ENCODE measurements at places on chromosomes 7 and 10.

- no peak for DNase-seq
These were observed 85.5 kb downstream of the TMEM130 start for GRCh38 chr7:98784216-98784785.

GRCh38 chr7:1654738-1655475 lies 15.2 kb upstream of the ELFN1 start:
- no peak for DNase-seq

GRCh38 chr7:2031451-2031845 lies 201.3 kb downstream of the MAD1L1 start:
- no peak for DNase-seq

- no peak for DNase-seq
These were observed 58.3 kb downstream of the WIPF3 start for GRCh38 chr7:29864656-29865055.

GRCh38 chr10:132003282-132003924 lies 21.7 kb upstream of the BNIP3 start:
- DNase-seq, result no peak

GRCh38 chr10:112585960-112586359 lies 138.9 kb downstream of the VTI1A start:
- DNase-seq, result no peak

DNA sequence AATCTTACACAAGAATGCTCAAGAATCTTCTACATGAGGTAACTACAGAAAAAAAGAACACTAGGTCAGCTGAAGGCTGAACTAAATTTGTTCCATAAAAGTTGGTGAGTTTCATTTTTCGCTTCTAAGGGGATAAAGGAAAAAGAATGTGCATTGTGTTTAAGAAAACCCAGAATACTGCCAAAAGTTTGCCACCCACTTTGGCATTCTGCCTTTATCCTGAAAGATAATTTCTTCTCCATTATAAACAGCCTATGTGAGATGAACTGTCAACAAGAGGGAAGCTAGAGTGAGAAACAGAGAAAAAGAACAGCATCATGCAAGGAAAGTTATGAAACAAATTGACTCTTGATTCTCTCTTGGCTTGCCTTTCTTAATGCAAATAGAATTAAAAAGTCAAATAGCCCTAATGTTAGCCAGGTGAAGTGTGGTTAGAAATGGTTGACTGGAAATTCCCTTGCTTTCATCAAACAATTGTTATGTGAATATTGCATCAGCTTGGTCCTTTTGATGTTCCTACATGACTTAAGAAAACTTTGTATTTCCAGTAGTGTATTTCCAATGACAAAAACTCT lies 25.8 kb downstream of the STEAP1 start:
- DNase-seq, result no peak

DNA sequence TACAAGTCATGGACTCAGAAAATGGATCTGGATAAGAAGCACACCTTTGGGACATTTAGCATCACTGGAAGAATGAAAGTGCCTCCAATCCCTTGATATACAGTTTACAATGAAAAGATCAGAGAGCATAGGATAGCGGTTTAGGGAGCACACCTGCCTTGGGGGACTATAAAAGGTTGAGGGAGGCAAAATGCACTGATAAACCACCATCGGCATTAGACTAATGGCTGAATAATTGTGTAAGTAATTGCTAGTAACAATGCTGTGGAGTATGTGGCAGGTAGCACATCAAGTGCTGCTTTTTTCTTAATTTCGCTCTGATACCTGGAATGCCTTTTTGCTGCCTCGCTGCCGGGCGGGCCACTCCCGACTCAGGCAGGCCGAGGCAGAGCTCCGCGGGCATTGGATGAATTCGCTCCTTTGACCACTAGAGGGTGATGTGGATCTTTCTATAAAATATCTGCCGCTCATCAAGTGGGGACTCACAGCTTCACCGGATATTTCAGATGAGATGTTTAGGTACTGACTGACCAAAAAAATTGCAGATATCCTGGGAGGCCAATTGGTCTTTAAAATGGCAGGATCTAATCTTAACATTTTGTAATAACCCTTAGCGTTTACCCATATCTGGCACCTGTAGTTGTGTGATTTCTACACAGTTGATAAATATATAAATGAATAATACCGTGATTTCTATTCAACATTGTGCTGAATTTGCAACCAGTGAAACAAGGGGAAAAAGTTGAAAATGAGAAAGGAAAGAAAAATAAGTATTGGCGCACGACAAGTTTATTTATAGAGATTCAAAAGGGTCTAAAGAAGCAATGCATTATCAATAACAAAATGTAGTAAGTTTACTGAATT lies 116.8 kb upstream of the PRSS1 start:
- DNase-seq, result peak; percentile 61

- DNase-seq, result no peak
These were observed 15.8 kb downstream of the TSPAN12 start for GRCh38 chr7:120842121-120842621.

DNA sequence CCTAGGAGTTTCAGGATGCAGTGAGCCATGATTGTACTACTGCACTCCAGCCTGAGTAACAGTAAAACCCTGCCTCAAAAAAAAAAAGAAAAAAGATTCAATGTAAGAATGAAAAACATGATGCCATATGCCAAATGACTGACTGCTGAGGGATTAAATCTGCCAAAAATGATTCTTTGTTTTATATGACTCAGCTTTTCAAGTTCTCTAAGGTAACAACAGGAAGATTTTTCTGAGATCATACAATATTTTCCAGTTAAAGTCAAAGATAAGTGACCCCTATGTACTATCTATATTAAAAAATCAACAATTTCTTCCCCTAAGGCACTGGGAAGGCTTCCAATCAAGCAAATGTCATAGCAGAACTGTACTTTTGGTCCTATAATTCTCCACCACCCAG lies 271.2 kb upstream of the IMMP2L start:
- no peak for DNase-seq

GRCh38 chr10:89242345-89242684 lies 9.3 kb downstream of the LIPA start:
- peak; percentile 20 for DNase-seq

- DNase-seq, result no peak
These were observed 88.2 kb upstream of the EGR2 start for GRCh38 chr10:62904281-62904875.

DNA sequence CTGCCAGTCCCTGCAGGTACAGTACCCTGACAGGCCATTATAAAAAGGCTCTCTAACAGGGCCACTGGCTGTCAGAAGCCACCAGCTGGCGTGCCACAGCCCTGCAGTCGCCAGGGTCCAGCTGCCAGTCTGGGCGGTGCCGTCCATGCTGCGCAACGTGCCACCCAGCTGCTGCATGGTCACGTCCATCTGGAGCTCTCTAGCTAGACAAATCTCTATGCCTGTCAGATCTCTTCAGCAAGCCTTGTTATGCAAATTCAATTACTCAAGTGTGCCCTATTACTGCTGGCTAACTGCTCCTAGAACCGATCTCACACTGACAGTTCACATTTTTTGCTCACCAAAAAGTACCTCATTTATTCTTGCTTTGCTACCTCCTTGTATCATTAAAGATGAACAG lies 75.9 kb downstream of the HIBADH start:
- no peak for DNase-seq

- no peak for DNase-seq
These were observed 623.2 kb downstream of the CCSER2 start for GRCh38 chr10:84951616-84952015.

DNA sequence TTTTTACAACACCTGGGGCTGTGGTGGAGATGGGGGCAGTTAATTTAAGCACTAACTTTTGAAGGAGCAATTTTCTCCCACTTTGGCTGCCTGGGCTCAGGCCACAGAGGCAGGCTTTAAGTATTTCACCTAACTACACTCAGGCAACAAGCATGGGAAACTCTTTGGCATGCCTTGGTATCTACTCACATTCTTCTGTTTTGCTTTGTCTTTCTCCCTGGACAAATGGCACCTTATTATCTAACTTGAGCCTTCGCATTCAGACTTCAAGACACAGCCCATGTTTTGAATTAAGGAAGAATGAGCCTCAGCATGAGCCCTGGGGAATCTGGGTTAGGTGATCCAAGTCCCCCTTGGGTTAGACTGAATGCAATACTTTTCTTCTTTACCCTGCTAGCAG lies 31.8 kb upstream of the BMPER start:
- DNase-seq, result no peak

GRCh38 chr7:25319707-25320106 lies 91.4 kb upstream of the NPVF start:
- DNase-seq, result no peak

DNA sequence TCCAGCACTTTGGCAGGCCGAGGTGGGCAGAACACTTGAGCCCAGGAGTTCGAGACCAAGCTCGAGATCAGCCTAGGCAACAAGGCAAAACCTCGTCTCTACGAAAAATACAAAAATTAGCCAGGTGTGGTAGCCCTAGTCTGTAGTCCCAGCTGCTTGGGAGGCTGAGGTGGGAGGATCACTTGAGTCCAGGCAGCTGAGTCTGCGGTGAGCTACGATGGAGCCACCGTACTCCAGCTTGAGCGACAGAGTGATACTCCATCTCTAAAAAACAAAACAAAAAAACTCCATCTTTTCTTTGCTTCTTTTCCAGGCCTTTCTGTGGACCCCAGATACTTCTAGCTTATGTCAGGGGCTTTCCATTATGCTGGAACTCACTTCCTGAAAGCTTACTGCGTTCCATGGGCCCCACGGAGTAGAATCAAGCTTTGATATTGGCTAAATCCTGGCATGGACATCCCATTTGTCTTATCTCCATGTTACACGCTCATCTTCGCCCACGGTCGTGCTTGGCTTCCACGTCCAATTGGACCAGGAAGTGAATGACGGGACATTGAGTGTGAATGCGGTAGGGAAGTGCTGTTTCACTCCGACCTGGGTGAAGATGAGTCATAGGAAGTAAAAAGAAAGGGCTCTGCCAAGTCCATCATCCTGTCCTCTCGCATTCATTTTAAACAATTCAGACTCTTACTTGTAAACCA lies 45.7 kb downstream of the FAM171A1 start:
- DNase-seq, result no peak

GRCh38 chr7:29588900-29589696 lies 25.5 kb downstream of the PRR15 start:
- DNase-seq, result peak; percentile 61

DNA sequence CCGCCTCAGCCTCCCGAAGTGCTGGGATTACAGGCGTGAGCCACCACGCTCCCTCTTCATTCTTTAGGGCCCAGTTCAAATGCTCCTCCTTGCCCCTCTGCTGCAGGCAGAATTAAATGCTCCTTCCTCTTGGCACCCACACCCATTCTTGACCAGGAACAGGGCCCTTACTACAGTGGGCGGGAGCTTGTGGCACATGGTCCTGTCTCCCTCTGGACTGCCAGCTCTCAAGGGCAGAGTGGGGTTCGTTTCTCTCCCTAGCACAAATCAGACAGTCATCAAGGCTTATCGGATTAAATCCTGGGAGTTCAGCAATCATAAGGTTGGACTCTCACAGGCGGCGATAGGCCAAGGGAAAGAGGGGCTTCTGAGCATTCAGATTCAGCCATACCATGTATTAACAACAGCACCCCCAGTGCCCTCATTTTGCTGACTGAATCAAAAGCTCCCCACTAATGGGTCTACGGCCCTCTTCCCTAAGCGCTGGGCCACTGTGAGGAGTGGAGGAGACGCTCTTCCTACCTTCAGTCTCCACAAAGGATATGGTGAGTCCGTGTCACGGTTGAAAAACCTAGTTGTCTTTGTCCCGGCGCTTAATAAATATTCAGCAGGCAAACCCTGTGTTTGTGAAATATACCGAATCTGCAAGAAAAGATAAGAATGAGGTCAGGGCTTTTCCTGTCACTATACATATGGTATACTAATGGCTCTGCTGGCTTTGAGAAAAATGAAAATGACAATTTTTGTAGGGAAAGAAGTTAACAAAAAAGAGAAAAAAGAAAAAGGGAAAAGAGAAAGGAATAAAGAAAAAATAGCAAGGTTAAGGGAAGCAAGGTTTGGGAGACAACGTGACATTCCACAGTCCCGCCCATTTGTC lies 107.4 kb downstream of the CLEC2L start:
- no peak for DNase-seq

DNA sequence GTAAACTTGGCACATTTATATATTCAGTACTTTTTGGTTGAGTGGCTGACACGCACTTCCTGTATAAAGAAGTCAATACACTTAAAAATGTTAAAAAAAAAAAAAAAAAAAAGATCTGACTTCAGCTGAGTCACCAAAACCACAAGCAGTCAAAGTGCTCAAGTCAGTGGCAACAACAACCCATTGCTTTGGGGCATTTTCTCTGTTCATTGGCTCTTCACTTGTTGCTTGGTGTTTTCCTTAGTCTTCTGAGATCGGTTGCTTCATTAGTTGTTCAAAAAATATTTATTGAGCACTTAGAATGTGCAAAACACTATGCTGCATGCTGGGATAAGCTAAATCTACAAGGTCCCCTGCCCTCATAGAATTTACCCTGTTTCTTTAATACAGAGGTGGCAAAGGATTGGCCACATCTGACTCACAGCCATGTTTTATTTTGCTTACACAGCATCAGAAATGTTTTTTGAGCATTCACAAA lies 63.7 kb downstream of the ZNRF2 start:
- DNase-seq, result no peak

DNA sequence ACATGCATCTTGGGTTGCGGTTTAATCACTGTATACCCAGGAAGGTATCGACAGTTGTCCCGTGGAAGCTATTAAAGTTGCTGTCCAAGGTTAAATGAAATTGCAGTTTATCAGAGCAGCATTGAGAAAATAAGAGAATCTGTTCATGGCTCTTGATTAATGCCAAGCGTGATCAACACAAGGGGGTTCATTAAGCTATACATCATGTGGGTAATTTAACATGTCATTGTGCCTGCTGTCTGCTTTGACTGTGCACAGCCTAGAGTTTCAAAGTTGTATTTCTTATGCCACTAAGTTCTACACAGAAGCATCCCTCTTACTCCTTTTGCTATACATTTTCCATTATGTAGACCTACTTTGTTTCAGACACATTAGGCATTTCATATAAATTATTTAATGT lies 74.8 kb upstream of the SP8 start:
- DNase-seq, result no peak

All from HuH-7 (cell line).